Stimulated activated CD4-positive, alpha-beta T cell treated with anti-CD3 and anti-CD28 coated beads, Interleukin-4, amount 100 ng/mL, for 4 hours (primary cell): ENCODE measurements at places on chromosomes 1 and 21.
A peak's percentile ranks its signal among the peaks of the same experiment; 100 is the strongest.

DNA sequence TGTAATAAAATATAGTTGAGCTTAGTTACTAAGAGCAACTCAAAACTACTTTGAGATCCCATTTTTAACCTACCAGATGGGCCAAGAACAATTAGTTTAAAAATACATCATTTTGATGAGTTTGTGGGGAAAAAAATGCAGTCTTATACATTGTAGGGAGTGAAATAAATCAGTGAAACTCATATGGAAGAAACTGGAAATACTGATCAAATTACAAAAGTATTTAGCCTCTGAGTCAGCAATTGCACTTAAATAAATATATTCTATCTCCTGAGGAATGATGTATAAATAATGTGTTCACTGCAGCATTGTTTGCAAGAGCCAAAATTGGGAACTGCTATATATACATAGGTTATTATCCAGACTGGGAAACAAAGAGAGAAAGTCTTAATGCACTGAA lies 4.6 kb upstream of the SMCP start:
- no peak for DNase-seq

DNA sequence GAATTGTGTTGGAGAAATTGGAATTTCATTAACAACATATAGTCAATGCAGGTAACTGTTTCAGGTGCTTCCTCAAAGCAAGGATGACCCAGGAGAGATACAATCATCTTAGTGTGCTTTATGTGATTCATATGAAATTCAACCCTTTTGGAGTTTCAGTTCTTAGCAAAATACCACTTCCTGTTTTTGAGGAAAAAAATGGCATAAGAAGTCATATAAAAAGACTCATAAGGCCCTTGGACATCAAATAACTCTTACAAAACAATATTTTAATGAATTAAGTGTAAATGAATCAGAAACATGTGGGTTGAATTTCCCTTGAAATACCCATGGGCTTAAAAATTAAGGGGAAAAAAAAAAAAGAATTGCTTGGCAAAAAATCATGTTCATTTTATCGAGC lies 926.6 kb downstream of the LTN1 start:
- no peak for DNase-seq

- DNase-seq = no peak
These were observed 27.2 kb upstream of the TTF2 start for GRCh38 chr1:117032681-117033539.

GRCh38 chr1:182615468-182616129 lies 11.4 kb upstream of the RGS16 start:
- no peak for DNase-seq

GRCh38 chr1:228154670-228155571 lies 5.2 kb downstream of the GJC2 start:
- peak; percentile 60 for DNase-seq

DNA sequence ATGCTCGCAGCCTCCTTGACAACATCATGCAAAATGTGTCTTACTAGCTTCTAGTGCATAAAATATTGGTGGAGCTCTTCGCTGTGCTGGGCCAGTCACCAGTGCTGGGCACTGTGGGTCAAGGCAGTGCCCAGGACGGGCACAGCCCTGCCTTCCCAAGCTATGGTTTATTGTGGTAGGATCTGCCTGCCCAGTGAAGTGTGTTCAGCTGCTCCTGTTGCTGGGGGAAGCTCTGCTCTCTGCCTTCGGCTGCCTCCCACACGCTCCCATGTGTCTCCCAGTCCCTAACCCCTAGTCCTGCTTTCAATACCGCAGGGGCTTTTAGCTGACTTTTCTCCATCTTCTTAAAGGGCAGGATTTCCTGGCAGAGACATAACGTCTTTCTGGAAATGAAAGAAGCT lies 15.7 kb downstream of the EPHX1 start:
- no peak for DNase-seq

DNA sequence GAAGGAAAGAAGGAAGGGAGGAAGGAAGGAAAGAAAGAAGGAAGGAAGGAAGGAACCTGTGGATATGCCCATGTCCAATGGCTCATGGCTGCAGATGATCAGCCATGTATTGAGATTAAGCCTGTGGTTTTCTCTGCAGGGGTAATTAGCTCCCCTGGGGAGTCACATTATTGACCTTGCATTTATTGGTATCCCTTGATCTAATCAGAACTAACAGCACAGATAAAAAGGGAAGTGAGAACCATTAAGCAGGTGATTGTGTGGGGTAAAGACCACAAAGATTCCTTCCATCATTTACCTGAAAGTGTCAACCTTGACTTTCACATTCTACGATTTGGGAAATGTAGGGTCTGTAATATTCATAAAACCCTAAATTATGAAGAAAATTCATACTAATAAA lies 390.7 kb downstream of the BRINP2 start:
- DNase-seq = no peak

GRCh38 chr1:202664083-202664482 lies 46.2 kb downstream of the SYT2 start:
- DNase-seq = no peak

DNA sequence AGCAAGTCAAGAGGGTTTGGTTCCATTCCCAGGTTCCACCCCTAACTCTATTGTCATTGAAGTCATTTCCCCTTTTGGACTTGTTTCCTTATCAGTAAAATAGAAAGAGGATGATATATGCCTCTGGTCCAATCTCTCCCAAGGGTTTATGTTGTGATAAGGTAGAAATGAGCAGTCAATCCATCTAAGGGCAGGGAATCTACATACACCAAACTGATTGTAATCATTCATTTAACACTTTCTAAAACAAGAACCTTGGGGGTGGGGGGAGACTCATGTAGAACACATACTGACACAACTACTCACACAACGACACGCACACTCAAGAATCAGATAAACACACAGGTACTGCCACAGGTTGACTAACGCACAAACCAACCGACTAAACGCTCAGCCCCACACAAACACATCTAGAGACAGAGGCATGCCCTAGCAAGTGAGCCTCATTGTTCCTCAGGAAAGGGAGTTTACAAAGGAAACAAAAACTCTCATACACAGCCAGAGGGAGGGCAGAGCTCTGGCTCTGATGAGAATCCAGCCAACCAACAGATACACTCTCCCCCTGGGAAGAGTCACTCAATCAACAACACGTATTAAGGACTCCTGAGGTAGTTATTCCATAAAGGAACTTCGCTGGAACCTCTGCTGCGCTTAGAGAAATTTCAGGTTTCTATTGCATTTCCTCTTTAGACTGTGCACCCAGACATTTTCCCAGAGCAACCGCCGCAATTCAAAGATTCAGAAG lies 1.0 kb downstream of the F11R start:
- no peak for DNase-seq

DNA sequence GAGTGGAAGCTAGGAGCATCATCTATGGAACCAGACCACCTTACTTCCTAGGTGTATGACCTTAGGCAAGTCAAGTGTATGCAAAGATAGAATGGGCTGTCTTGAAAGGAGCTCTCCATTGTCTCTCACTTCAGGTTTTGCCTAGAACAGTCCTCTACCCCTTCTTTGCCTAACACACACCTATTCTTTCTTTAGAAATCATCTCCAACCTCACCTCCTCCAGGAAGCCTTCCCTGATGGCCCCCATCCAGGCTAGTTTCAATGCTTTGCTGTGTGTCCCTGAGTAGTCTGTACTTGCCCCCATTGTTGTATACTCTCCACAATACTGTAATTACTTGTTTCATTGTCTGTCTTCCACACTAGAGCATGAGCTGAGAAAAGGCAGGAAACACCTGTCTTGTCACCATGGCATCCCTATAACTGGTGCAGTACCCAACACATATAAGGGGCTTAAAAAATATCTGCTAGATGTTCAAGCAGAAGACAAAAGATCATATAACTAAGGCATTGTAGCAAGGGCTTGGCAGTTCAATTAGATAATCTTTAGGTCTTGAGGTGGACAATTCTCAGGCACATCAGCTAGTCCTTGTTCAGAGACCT lies 83.0 kb downstream of the RRAGC start:
- DNase-seq = no peak

- no peak for DNase-seq
These were observed 43.9 kb downstream of the NOS1AP start for GRCh38 chr1:162113419-162113818.

DNA sequence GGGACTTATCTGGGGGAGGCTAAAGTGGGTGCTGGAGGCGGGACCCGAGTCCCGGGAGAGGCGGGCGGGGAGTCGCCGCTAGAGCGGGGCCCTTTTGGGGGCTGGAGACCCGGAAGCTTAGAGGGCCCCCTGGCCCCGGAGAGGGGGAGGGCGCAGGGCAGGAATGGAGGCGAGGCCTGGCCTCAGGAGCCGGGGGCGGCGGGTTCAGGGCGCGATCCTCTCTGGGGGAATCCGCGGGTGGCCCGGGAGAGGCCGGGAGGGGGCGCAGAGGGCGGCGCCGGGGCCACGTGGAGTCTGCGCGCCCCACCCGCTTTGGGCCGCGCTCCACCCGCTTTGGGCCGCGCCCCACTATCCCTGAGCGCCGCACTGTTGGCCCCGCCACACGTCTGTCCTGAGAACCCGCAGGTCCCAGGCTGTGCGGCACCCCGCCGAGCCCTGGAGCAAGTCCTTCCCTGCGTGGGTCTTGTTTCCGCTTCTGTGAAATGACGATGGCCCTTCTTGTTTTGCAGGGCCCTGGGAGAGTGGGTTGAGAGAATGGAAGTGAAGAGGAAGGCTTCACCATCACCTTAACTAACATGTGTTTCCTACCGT lies 84.4 kb downstream of the NKAIN1 start:
- DNase-seq = peak; percentile 66

GRCh38 chr1:99163671-99164070 lies 100.6 kb upstream of the PLPPR4 start:
- DNase-seq = no peak

- DNase-seq = no peak
These were observed 9.2 kb upstream of the OVGP1 start for GRCh38 chr1:111436726-111437125.

DNA sequence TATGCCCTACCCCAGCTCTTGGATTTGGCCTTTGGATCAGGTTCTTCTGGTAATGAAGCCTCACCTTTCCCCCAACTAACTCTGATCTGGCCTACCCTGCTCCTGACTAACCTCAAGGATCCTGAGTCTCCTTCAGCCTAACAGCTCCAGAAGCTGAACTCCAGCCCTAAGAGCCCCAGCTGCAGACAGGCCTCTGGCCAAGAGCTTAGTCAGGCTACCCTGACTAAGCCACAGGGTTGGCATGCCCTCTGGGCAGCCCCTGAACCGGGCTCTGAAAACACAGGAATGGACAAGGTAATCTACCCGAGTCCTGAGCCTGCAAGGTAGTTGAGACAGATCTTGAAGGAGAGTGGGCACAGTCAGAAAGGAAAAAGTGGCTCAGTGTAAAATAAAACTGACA lies 29.4 kb downstream of the COA7 start:
- DNase-seq = no peak

- no peak for DNase-seq
These were observed 133.8 kb upstream of the KIAA1614 start for GRCh38 chr1:180778782-180779398.

DNA sequence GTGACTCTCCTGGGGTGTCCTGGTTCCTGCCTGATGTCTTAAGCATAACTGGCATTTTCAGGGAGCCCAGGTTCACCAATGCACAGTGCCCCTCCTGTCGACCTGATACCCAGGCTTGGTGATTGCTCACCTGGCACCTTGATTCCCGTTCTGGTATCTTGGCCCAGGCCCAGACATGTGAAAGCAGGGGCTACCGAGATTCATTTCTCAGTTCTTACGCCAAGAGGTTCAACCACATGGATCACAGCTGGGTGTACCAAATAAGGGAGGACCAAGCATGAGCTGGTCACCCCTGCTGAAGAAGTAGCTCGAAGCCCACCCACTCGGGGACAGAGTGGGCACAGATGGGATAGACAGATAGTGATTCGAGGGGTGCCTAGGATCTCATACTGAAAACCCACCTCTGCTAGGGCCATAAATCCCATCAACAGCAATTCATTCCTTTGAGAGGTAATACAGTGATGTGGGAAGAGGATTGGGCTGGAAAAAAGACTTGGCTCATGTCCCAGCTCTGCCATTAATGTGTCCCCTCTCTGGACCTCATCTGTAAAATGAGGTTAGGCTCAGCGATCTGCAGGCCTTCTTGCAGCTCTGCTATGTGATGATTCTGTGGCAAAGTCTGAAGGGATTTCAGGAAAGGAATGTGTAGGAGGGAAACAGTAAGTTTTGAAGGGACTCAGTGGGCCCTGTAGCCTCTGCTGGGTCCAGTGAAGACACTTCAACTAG lies 2.7 kb downstream of the EPHX1 start:
- no peak for DNase-seq

DNA sequence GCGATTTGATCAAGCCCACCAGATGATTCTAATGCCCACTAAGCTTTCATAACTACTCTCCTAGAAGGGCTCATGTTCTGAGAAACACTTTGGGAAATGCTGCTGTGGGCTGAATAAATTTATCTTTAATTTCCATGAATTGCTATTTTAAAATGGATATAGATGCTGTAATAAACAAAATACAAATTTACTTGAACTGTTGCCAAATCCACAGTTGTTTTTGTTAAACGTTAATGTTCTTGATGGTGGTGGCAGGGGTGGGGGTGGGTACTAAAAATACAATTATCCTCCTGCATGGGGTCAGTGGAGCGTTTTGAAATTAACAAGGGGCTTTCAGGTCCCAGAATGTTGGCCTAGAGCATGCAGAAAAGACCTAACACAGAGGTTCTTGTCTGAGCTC lies 244.7 kb upstream of the POU3F1 start:
- DNase-seq = no peak

GRCh38 chr1:61253059-61253735 lies 170.8 kb downstream of the NFIA start:
- DNase-seq = no peak

- no peak for DNase-seq
These were observed 1.1 kb downstream of the DFFB start for GRCh38 chr1:3858231-3858981.

DNA sequence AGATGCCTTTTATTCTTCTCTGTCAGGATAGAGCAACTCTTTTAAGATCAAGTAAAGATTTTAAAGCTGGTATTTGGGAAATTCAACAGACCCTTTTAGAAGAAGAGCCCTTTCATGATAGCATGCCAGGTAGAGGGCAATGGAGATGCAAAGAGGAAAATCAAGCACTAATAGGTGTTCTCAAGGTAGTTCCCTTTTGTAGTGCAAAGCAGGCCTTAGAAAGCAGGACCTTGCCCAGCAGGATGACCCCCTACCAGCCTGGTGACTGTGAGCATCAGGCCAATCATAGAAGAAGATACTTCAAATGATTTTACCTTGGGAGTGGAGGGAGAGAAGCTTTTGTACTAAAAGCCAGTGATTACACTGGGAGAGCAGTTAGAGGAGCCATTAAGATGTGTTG lies 381.4 kb upstream of the ZRANB2 start:
- DNase-seq = no peak

DNA sequence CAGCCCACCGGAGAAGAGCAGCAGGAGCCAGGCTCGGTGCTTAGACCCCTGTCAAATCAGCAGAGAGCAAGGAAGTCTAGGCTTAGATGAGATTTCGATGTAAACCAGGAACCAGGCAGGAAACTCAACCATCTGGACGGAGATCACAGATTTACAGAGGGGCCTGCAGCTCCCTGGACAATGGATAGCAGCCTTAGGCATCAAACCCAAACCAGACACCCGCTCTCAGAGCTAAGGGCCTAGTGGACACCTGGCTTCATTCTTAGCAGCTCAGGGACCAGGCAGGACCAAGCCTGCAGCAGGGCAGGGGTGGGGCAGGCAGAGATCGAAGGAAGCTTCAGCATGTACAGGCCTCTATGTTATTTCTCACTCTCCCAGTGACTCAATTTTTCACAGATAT lies 127.8 kb upstream of the FMN2 start:
- no peak for DNase-seq

GRCh38 chr1:31401241-31401640 lies 11.8 kb upstream of the SERINC2 start:
- no peak for DNase-seq
